ENCODE measurements at places on chromosomes 6 and 20.

- no peak for DNase-seq
Measured at GRCh38 chr20:49136817-49137571, 51.1 kb downstream of the STAU1 start.

DNA sequence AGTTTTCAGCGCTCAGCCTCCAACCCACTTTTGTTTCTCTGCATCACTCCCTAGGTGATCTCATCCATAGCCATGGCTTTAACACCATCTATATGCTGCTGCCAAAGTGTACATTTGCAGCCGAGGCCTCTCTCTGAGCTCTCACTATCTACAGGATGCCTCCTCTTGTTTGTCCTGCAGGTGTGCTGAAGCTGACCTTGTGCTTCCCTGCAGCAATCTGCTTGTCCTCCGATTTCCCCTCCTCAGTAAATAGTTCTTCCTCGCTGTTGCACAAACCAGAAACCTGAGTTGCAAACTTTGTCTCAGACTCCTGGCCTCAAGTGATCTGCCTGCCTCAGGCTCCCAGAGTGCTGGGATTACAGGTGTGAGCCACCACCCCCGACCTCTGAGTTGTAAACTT, 3.7 kb upstream of the TXNDC5 start:
- no peak for DNase-seq

DNA sequence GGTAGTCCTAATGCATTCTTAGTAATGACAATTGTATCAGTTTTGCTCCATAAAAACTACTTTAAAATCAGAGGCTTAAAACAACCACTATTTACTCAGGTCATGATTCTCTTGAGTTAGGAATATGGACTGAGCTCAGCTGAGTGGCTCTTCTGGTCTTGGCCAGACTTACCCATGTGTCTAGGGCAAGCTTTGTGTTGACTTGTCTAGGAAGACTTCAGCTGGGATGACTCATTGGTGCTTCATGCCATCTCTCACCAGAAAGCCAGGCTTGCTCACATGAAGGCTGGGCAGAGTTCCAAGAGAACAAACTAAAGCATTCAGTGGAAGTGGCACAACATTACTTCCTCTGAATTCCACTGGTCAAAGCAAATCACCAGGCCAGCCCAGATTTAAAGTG, 155.3 kb downstream of the DHX35 start:
- DNase-seq, result peak; percentile 19

DNA sequence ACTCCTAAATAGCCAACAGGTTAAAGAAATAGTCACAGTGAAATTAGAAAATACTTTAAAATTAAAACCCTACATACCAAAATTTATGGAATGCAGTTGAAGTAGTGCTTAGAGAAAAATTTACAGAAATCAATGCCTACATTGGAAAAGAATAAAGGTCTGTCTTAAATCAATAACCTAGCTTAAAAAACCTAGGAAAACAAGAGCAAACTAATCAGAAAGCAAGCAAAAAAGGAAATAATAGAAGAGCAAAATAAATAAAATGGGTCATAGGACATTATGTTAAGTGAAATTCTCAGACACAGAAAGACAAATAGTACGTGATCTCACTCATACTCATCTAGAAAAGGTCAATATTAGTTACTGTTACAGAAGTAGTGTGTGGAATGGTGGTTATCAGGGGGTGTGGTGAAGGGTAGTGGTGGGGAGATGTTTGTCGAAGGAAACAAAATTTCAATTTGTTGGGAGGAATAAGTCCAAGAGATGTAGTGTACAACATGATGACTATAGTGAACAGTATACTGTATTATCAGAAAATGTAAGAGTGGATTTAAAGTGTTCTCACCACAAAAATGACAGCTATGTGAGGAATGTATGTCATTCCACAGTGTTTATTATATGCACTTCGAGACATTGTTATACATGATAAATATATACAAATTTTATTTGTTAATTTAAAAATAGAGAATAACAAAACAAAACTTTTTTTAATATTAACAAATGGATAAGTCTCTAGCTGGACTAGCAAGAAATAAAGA, 423.6 kb downstream of the CDH26 start:
- no peak for DNase-seq

GRCh38 chr20:19628570-19629134, 129.4 kb upstream of the RIN2 start:
- DNase-seq, result peak; percentile 78

DNA sequence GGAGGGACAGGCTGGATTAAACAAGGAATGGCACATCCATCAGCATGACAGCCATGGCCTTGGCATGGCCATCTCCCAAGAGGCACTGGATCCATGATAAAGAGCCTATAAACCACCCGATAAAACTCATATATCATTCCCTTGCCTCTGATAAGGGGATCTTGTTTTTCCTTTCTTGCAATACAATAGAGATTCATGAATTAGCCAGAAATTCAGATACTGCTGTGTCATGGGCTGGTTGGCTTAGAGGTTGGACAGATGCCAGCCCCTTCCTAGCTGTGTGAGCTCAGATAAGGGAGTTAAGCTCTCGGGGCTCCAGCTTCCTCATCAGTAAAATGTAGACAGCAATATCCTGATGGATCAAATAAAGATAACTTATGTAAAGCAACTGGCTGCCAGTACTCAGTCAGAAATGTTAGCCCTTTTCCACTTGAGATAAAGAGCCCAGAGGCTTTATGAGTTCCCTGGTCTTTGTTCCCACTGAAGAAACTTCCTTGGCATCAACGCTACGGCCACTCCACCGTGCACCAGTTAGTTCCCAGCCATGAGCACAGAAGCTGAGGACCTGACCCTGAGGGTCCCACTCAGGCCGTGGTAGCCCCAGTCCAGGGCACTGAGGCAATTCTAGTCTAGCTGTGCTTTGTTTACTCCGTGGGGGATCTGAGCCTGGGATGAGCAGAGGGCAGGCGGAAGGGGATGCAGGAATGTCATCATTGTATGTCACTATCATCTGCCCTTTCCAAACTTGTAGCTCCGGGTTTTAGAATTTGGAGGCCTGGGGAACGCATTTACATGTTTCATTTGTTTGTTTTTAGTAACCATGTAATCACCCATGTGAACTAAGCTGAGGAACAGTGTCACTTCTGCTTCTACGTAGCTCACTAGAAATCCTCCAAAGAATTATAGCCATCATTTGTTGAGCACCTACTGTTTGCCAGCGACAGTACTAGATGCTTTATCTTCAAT, 67.2 kb upstream of the TBC1D7 start:
- peak; percentile 43 for DNase-seq

- DNase-seq, result peak; percentile 45
Measured at GRCh38 chr6:141326426-141326825, 806.3 kb upstream of the GJE1 start.

DNA sequence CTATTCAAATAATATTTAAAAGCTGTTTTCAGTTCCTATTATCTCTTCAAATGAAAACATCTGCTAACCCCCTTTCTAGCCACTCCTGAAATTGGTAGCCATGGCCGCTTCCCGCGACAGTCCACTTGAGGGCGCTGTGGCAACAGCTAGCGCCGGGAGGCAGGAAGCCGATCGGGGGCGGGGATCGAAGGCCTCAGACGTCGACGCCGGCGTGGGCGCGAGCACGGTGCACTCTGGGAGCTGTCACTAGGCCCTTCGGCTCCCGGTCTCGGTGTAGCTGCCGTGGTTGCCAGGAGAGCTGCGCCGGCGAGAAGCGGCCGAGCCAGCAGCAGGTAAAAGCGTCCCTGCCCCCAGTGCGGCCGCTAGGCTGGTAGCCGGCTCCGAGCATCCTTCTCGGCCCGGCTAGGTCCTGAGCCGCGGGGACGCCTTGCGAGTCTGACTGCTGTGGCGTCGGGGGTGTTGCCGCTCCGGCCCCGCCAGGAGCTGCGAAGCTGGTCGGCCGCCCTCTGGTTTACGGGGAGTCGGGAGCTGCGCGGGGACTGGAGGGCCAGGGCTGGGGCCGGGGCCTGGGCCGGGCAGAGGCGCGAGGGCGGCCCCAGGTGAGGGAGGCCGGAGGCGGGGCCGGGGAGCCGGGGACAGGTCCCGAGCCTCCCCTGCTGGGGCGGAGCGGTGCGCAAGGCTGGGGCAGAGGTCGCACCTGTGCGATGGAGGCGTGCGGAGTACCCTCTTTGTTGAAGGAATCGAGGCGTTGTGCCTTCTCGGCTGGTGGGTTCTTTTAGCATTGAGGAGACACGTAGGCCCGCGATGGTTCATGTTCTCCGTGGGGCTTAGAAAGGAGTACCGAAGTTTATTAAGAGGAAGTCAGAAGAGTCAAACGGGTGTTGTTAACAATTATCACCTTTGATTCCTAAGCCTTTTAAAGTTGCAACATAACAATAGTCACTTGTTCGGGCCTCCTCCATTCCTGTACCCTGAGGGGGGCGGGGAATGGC, at the start of gene DOP1A:
Gene DOP1A (plus strand): TSS at position 224 of the 992 bp plus-strand sequence. CDS start 29,307 bp downstream, outside the sequence.
- DNase-seq, result peak; percentile 96

DNA sequence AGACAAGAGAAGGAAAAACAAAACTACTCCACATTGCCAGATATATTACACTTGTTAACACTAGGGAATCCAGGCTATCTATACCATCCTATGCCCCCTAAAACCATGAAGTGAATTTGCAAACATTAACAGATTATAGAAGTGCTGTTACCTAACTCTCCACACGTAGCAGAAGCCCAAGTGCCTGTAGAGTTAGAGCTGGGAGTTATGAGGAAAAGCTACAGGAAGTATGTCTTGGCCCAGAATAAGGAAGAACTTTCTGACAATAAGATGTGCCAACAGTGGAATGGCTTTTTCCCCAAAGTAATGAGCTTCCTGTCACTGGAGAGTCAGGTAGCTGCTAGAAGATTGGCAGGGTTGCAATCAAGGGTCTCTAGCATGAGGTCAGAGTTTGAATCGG, 32.5 kb downstream of the ADGRG6 start:
- DNase-seq, result no peak

GRCh38 chr20:22746957-22747356, 162.6 kb upstream of the FOXA2 start:
- no peak for DNase-seq

DNA sequence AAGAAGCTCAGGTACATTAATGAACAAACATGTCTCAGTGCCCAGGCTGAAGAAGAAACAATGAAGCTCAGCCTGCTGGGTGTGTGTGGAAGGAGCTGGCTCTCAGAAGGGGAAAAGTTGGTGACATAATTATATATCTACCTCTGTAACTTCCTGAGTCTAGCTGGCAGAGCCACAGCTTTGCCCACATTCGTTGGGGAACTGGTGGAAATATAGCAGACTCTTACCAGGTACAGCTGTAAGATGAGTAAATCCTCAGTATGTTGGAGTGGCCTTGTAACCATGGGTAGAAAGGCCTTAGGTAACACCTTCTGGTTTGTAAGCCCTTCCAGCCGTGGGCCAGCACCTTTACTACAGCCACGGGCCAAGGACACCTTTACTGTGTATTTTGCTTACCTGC, 29.9 kb upstream of the PNRC1 start:
- DNase-seq, result no peak

DNA sequence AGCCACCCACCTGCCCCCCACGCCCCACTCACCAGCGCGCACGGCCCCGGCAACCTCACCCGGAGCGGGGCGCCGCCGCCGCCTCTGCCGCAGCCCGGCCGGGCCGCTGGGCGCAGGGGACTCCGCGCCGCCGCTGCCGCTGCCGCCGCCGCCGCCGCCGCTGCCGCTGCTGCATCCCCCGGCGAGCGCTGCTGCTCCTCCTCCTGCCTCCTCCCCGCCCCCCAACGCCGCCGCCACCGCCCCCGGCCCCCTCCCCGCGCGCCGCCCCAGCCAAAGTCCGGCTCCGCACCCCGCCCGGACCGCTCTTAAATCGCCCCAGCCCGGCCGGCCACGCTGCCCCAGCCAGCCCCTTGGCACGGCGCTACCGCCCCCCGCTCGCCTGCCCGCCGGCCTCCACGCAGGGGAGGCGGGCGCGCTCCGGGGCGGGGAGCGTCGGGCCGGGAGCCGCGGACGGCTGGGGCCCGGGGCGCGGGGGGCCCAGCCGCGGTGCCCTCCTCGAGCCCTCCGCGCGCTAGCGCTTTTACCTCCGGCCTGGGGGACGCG, at the start of gene SULF2:
Gene SULF2 (minus strand): TSS at position 171 of the 543 bp plus-strand sequence. CDS start 28,118 bp downstream, outside the sequence.
- DNase-seq, result no peak

- no peak for DNase-seq
Measured at GRCh38 chr6:14540810-14541540, 423.4 kb downstream of the CD83 start.

GRCh38 chr6:15399641-15400470, 154.0 kb downstream of the JARID2 start:
- peak; percentile 38 for DNase-seq

- no peak for DNase-seq
Measured at GRCh38 chr6:105608711-105609374, 206.0 kb upstream of the PREP start.

GRCh38 chr20:19283490-19284025, 71.1 kb downstream of the SLC24A3 start:
- DNase-seq, result no peak

GRCh38 chr6:166241974-166242373, 66.2 kb downstream of the PRR18 start:
- no peak for DNase-seq

DNA sequence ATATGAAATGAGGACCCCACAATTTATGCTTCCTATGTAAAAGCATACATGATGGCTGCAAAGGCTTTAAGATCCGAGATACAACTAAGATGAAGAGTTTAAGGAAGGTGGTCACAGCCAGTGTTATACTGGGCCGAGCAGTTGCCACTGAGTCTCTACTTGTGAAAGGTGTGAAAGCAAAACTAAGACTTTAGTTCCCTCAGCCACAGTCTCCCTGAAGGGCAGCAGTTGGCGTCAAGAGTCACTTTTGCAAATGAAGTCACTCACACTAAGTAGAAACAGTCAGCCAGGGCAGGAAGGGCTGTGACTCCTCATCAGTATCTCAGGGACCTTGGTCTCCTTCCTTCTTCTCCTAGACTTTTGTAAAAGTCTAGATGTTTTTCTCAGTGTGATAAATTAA, 191.6 kb upstream of the MCHR2 start:
- no peak for DNase-seq

DNA sequence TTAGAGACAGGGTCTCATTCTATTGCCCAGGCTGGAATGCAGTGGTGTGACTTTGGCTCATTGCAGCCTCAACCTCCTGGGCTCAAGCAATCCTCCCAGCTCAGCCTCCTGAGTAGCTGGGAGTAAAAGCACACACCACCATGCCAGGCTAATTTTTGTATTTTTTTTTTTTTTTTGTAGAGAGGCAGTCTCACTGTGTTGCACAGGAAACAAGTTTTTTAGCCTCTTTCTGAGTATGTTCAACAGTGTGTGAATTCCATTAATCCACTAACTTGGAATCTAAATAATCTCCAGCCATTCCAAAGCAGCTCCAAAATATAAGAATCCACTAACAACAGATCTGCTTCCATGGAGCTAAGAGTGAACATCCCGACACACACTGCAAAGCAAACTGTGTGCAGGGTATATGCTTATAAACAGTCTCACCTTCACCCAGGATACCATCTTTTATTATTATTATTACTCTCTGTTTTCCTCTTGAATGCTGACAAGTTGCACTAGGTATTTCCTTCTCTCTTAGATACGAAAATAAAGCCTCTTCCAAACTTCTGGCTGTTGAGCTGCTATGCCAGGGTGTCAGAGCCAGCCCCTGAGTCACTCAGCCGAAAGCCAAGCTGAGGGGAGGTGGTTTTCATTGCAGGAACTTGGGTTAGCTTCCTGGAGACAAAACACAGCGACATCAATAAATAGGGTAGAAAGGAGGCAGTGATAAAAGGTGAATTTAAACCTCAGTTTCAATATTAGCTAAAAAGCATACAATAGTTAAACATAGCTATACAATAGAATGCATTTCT, 264.9 kb downstream of the HIVEP2 start:
- DNase-seq, result no peak
